ENCODE measurements at places on chromosomes 6 and 20.

DNA sequence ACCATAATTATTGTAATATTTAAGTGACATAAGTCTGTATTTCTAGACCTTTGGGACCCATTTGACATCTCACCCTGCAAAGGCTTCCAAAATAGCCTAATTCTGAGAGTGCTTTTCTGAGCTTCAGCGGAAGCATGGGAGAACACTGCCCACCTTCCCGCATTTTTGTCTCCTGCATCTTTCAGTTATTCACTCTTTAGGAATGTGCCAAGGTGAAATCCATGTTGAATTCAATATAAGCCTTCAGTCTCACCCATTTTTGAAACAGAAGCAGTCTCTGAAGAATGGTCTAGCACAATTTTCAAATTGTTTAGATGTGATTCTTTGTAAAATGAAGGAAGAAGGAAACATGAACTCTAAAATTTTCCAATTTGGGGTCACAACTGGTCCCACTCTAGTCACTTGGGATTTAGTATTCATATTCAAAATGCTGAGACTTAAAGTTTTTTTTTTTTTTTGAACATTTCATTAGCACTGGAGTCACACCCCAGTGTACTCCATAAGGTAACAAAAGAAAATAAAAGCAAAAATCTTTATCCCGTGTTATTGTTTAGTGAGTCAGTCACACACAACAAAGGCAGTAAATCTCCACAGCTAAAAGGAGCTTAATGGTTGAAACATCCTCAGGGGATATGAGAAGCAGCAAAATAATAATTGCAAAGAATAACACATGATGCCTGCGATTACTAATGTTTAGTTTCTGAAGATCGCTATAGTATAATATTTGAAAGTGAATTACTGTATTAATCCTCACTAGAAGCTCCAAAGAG lies 479.9 kb upstream of the BTBD3 start:
- DNase-seq: no peak

DNA sequence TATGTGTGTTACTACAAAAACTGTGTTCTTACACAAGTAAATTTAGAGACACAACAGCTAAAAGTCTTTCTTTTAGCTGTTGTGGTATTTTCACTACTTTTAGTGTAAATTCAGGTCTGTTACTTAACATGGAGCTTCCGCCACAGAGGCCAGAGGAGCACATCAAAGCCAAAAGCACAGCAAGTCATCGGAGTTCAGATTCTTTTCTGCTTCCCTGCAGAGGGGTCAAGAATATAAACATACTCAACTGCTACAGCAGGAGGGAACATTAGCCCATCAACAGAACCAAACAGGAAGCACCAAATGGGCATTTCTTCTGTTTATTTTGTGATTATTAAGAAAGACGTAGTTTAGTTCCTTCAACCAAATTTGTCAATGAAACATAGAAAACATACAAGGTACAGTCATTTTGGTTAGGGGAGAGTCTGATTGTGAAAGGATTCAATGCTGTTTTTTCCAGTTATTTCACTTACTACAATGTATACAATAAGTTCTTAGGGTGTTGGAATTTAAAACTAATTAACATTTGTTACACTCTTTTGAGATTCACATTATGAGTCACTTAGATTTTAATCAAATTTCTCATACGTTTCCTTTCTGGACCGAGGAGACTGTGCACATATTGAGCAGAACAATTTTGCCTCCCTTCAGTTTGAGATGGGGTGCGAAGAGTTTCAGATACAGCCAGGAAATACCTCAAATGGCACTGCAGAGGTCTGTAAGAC lies 42.8 kb upstream of the DSE start:
- no peak for DNase-seq

DNA sequence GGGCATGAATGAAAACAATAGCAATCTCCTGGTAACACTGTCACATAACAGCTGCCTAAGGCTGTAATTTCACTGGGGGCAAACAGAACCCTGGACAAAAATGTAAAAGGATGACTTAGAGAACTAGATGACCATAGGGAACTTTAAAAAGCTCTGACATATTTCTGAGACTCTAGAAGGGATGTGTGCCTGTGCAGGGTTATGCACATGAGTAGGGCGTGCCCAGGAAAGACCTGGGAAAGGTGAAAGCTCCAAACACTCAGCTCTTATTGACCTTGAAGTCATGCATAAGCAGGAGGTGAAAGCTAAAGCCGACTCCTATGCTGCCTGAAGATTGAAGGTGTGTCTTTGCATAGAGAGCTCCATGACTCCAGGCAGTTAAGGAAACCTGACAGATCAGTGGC lies 118.4 kb upstream of the BTBD3 start:
- DNase-seq: no peak

- no peak for DNase-seq
Measured at GRCh38 chr20:33833333-33833732, 22.2 kb downstream of the CHMP4B start.

DNA sequence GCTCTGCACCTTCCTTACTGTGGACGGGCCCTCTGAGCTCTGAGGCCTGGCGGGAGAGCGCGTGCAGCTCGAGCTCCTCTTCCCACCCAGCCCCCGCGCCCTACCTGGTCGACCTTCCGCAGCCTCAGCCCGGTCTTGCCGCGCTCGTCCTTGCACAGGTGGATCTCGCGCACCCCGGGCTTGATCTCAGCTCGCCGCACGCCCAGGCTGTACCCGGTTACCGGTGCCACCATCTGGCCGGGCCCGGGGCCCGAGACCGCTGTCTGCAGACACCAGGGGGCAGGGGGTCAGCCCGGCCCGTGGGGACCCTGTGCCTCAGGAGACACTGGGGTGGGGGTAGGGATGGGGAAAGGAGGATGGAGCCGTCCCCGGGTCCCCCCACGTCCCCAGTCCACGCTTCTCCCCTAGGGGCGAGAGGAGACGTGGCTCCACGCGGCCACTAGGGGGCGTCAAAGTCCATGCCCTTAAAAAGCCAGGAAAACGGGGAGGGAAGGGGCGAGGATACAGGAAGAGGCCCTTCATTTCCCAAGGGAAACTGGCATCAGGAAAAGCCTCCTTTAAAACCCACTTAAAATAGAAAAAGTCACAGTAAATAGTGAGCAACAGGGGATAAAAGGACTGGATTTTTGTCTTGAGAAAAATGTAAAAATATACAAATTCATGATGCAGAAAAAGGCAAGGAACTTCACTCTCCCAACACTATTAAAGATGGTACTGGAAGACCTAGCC lies 15.5 kb downstream of the SDCBP2 start:
- peak; percentile 57 for DNase-seq

Measured in fibroblast of skin of left quadriceps (primary cell).